PC-9 (cell line): ENCODE measurements at places on chromosomes 3 and 15.

DNA sequence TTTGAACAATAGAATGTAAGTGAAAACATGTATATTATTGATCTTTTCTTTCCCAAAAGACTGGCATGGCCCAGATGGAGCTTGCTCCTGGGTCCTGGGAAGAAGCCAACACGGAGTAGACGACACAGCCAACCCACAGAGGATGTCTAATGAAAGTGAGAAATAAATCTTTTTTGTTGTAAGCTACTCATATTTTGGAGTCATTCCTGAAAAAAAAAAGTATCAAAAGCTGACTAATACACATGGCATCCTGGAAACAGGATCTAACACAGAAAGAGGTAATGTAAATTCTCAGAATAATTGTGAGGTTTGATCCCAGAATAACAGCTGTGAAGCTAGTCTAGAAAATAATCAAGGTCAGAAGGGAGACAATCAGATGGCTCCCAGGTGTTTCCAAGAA lies 12.6 kb upstream of the FRMD5 start:
- DNase-seq: no peak

DNA sequence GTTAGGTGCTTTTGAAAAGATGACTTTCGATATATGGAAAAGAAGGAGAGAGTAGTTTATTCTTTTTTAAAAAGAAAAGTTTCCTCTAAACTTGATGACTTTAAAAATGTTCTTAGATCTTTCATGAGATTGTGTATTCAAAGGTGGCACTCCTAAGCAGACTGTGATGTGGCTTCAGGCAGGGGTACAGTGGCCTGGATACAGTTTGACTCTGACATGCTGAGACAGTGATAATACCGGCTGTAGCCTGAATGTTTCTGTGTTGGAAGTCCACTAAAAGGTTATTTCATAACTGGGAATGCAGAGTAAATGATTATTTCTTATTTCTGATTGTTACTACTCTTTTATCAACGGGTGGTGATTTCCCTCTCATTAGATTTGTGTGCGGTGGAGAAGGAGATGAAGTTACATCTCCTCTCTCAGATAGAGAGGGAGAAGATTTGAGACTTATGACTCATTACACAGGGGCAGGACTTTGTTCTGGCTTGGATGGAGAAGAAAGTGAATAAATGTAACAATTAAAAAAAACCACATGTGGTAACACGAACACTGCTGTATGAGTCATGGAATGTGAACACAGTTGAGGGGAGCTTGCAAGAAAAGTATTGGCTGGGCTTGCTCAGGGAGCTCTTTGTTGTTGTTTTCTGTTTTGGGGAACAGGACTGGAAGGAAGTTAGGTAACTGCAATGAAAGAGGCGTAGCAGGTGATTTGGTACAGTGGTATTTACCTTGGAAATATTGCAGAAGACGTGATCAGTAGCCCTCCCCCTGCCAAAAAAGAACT lies 21.6 kb downstream of the SPTSSB start:
- peak; percentile 97 for DNase-seq

- no peak for DNase-seq
These were observed 487.5 kb upstream of the WNT5A start for GRCh38 chr3:55974421-55975165.

- no peak for DNase-seq
These were observed 136.4 kb upstream of the IQSEC1 start for GRCh38 chr3:13209634-13209997.

DNA sequence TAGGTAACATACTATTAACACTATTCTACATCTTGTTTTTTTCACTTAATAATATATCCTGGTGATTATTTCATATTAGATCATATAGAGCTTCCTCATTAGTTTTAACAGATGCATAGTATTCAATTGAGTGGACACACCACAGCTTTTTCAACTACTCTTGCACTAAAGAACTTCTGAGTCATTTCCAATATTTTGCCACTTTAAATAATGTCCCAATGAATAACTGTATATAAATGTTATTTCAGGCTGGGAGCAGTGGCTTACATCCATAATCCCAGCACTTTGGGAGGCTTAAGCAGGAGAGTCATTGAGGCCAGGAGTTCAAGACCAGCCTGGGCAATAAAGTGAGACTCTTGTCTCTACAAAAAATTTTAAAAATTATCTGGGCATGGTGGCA lies 26.9 kb downstream of the MAP1A start:
- DNase-seq: no peak

DNA sequence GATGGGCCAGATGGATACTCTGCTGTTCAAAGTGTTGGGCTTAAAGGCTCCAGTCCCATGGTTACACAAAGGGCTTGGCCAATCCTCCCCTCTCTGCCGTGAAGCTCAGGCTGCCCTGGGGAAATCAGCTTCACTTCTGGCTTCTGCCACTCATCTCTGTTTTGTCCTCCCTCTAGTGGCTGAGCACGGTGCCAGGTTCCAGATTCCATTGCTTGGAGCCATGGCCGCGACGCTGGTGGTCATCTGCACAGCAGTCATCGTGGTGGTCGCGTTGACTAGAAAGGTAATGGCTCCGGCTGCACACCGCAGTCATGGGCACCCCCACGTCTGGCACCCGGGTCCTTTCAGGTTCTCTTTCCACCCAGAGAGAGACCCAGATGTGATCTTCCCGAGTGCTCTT lies 5.6 kb downstream of the TIGIT start:
- peak; percentile 7 for DNase-seq

DNA sequence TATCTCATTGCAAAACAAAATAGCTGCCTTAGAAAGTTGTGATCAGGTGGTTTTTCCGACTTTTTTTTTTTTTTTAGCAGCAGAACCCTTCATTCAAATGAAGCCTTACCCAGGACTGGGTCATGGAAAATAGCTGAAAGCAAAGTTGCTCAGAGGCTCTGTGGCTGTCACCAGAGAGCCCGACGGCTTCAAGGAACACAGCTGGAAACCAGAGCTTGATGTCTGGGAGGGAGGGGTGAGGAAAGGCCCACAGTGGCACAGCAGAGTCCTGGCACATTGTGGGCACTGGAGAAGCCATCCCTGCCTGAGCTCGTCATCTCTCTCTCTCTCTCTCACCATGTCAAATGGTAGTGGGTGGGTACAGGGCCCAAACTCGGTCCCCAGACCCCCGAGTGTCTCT lies 77.5 kb downstream of the RPN1 start:
- no peak for DNase-seq

- DNase-seq: peak; percentile 81
These were observed 607.9 kb upstream of the KCNMB2 start for GRCh38 chr3:177928172-177928873.

- DNase-seq: no peak
These were observed 39.0 kb downstream of the ADAMTSL3 start for GRCh38 chr15:83692746-83693581.

- peak; percentile 84 for DNase-seq
These were observed 43.5 kb upstream of the BDH1 start for GRCh38 chr3:197599089-197599765.

- no peak for DNase-seq
These were observed 41.2 kb downstream of the CDCP1 start for GRCh38 chr3:45104715-45105711.

DNA sequence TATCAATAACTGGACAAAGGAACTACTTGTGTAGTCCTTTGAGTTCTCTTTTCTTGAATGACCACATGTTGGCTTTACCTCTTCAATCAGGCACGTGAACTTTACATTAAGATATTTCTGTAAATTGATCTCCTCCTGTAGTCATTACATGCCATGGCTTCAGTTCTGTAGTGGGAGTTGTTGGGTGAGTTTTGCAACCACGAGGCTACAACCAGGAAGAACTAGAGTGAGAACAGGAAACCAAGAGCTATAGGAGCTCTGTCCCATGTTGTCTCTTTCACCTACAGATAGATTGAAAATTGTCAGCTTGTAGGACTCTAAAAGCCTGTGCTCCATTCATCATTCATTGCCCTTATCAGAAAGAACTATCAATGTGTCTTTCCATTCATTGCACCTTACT lies 2.0 kb downstream of the RSRC1 start:
- DNase-seq: no peak

- DNase-seq: no peak
These were observed 87.8 kb downstream of the C3orf70 start for GRCh38 chr3:185065059-185065458.

- no peak for DNase-seq
These were observed 189.4 kb upstream of the CHRM5 start for GRCh38 chr15:33778852-33779251.

- DNase-seq: no peak
These were observed 82.4 kb downstream of the OXSM start for GRCh38 chr3:25872200-25872877.

DNA sequence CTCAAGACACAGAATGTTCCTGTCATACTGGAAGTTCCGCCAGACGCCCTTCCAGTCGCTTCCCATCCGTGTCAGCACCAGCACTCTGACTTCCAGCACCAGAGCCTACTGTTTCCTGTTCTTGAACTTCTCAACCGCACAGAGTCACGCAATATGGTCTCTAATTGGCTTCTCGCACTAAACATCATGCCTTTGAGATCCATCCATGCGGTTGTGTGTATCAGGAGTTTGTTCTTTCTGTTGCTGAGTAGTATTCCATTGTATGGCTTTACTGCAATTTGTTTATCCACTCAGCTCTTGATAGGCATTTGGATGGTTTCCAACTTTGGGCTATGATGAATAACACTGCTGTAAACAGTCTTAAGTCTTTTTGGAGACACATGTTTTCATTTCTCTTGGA lies 112.1 kb downstream of the LRRK1 start:
- no peak for DNase-seq

DNA sequence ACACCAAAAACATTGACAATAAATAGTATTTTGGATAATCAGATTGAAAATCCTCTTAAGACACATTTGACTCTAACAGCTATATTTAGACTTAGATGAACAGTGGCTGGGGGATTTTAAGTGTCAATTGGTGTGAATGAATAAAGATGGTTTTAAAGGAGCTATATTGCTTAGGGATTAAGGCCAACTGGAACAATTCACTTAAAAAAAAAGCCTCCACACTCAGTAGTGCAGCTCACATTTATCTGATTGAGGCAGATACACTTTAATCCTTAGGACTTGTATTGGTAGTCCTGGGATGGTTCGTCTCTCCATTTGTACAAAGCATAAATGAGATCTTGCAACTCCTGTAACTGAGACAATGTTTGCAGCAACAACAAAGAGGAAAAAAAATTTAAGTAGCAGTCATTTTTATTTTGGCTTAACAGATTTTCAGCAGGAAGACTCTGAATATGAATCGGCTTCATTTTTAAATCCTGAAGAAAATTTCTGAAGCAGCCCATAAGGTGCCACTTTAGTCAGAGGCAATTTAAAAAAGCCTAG lies 112.0 kb downstream of the UACA start:
- DNase-seq: no peak

- DNase-seq: peak; percentile 37
These were observed 242.8 kb upstream of the UBE2E2 start for GRCh38 chr3:22960105-22960984.

DNA sequence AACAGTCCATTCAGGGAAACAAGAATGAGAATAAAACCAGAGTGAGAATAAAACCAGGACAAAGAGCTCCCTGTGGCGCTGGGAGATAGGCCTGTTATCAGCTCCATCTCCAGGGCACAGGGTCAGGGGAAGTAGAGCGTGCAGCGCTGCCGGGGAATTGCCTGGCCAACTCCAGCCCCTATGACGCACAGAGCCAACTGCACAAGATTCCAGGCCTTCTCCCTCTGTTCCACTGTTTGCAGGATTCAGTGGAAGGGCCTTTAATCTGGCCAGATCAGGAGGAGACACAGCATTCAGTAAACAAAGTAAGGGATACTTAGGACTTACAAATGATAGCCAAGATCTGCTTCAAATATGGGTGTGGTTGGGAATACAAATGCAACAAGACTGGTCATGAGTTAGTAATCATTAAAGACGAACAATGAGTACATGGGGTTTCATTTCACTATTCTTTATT lies 49.4 kb downstream of the ITGB5 start:
- DNase-seq: peak; percentile 88

GRCh38 chr3:197882586-197882985 lies 67.4 kb upstream of the RPL35A start:
- no peak for DNase-seq

DNA sequence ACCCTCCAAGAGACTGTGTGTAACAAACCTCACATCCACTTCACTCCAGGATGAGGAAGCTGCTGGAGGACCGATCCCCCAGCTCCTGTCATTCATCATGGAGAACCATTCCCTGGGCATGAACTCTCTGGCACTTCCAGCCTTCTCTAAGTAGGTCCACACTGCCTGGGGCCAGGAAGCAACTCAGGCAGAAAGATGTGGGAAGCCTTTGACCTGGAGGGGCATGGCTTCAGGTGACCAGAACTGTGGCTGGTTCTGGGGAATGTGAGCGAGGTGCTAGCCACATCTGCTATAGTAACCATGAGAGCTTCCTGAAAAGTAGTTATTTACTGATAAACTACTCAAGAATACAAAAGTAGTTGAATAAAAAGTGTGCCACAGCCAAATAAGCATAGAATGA lies 173.7 kb upstream of the CTDSPL start:
- no peak for DNase-seq

DNA sequence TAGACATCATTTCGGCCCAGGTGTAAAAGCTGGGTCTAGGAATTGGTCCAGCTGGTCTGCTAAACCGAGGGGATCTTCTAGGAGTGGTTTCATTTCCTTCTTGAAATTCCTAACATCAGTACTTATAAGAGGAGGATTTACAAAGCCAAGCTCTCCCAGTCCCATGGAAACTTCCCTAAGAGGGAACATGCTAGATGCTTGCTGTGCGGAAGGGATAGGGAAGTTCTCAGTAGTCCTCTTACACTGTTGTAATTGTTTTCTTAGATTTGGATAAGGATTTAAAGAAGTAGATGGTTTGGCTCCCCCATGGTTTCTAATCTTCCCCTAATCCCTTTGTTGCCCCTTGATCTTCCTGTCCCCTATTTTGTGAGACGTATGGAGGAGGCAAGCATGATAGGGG lies 89.7 kb upstream of the XCR1 start:
- DNase-seq: no peak

DNA sequence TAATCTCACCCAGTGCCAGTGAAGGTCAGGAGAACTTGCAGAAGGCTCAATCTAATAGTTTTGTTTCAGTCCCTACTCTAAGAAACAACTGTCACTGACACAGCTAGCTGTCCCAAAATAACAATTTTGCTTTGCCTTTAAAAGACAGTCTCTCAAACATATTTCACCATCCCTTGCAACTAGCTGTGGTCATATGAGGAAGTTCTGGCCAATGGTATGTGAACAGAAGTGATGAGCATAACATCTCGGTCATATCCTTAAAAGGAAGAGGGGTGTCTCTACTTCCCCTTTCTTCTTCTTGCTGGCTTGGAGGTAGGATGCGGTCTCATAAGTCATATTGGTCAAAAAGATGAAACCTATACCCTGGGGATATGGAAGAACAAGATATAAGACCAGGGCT lies 198.1 kb downstream of the NEK10 start:
- DNase-seq: no peak

- no peak for DNase-seq
These were observed 200.6 kb upstream of the ZBTB20 start for GRCh38 chr3:115347737-115348136.
